Femur (tissue), 1 donor: ENCODE measurements at places on chromosomes 1 and 21.
A peak's percentile ranks its signal among the peaks of the same experiment; 100 is the strongest.

- peak; percentile 80 for DNase-seq
These were observed 10.7 kb downstream of the EPHA2 start for GRCh38 chr1:16145030-16145661.

DNA sequence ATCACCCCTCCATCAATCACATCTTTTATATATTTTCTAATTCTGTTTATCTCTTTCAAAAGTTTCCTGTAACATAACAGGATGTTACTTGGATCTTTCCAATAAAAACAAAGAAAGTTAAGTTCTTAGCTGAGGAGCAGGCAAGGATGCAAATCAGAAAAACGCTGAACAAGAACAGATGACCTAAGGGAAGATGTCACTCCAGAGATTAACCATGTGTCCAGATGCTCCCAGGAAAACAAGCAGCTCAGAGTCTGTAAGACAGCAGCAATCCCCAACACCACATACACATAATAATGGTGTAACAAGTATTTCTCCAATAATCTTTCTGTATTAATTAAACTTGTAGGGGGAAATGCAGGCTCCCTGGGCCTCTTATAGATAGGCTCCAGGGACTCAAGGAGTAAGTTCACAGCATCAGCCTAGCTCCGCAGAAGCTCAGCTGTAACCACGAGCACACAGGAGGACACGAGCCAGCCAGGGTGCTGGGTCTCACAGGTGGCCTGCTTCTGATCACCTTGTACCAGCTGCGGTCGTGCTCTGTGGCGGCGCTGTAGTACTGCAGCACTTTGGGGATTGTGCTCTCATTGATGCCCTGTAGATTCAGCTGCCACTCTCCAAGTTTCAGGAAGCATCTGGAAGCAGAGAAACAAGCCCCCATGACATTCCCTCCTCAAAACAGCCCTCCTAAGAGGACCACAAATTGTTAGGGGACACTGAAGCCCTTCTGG is 33.1 kb upstream of the EXOSC10 start:
- no peak for DNase-seq

GRCh38 chr1:30023339-30024022 is 699.9 kb downstream of the MATN1 start:
- DNase-seq: no peak

DNA sequence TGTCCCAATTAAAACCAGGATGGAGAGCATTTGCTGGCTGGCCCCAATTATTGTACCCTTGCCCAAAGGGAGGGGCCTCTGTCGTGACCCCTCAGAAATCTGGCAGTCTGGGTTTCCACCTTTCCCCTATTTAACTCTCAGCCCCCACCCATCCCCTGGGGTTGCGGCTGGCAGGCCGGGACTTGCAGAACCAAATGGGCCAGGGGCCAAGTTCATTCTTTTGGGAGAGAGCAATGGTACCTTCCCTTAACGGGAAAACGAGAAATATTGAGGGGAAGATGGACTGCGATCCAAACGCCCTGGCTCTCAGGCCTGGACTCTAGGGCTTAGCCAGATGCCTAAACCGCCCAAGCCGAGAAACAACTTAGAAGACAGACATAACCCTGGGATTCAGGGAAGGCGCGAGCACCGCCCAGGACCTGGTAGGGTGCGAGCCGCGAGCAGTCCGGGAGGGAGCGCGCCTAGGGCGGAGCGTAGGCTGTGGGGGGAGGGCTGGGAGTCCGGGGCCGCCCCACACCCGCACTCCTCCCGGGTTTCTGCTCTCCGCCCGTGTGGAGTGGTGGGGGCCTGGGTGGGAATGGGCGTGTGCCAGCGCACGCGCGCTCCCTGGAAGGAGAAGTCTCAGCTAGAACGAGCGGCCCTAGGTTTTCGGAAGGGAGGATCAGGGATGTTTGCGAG is at the start of gene SLC27A3:
TSS of gene SLC27A3 (plus strand) at position 628 of the 678 bp plus-strand sequence. CDS start 91 bp downstream, outside the sequence.
- DNase-seq: peak; percentile 91

GRCh38 chr1:200925831-200926230 is 31.1 kb downstream of the INAVA start:
- DNase-seq: no peak

DNA sequence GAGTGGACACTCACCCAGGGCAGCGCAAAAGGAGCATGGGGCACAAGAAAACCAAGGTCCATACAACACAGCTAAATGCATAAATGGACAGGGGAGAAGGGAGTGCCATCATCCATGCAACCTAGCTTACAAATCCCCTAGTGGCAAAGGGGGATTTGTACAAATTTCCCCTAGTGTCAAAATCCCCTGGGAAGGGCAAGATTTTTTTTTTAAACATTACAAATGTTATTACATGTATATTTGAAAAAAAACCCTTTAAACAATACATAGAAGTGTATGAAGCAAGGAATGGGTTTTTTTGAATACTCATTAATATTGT is 89.6 kb upstream of the IVNS1ABP start:
- DNase-seq: no peak

DNA sequence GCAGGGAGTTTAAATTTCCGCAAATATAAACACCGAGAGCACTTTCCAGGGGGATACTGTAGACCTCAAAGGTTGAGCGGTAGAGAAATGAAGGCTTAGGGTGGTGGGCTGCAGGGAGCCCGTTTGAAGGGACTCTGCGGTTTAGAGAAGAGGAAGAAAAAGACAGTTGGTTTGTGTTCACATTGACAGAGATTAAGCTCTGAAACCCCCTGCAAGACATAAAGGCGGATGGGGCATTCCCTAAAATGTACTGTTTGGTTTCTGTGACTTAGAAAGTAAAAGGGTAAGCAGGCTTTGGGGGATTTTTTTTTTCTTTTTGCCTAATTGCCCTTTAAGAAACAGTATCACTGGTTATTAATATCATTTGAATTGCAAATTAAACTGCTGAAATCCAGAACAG is 1.3 kb downstream of the KAZN start:
- no peak for DNase-seq

DNA sequence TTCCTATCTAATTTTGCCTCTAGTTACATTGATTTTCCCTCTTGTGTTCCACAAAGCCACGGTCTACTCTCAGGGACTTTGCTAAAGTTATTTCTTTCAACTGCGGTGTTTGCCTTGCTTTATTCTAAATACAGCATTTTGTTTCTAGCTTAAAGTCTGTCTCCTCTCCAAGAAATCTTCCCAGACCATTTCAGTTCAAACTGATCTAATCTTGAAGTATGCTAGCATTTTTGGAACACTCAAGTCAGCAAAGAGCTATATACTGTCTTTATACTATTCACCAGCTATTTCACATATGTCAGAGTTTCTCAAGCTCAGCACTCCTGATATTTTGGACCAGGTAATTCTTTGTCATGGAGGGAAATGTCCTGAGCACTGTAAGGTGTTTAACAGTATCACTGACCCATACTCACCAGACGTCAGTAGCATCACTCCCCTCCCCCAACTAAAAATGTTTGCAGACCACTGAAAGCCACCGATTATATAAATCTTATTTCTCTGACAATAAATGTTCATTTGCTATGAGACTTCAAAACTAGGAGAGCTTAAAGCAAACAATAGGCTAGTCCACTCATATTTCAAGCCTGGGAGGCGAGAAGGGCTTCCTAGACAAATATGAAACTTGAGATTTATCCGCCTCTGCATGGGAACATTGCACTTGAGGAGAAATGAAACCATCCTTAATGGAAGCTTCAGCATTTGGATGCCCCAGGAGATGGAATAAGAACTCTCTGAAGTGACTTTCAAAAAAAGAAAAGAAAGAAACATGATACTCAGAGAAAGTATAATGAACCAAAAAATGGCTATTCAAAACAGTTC is 81.1 kb downstream of the KIAA0319L start:
- DNase-seq: no peak

GRCh38 chr1:37930246-37931101 is 16.4 kb downstream of the INPP5B start:
- no peak for DNase-seq

DNA sequence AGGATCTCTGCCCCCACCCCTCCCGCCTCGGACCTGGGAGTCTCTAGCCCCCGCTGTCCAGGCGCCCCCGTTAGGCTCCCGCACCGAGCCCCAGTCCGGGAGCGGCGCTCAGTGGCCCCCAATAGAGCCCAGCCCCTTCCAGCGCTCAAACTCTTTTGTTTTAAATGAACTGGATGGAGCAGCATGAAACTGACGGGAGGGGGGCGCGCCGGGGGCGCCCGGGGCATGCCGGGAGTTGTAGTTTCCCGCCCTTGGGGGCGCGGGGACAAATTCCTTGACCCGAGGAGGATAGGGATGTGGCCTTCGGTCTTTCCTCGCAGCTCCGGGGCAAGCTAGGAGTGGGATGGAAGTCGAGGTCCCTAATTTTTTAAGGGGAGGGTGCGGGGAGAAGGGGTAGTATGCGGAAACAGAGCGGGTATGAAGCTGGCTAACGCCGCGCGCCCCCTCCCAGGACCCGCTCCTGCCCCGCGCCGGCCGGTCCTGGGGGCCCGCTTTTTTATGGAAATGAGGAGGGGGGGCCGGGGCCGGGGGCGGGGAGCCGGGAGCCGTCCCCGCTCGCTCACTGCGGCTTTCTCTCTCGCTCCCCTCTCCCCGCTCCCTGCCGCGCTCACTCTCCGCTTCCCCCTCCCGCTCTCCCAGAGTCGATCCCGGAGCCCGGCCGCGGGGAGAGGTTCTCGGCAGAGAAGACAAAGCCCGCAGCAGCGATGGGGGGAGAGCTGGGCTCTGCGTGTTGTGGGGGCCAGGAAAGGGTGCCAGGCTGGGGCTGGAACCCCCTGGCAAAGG is at the start of gene MEX3A:
TSS of gene MEX3A (minus strand) at position 157 of the 783 bp plus-strand sequence. CDS start 467 bp downstream, outside the sequence.
- peak; percentile 95 for DNase-seq

DNA sequence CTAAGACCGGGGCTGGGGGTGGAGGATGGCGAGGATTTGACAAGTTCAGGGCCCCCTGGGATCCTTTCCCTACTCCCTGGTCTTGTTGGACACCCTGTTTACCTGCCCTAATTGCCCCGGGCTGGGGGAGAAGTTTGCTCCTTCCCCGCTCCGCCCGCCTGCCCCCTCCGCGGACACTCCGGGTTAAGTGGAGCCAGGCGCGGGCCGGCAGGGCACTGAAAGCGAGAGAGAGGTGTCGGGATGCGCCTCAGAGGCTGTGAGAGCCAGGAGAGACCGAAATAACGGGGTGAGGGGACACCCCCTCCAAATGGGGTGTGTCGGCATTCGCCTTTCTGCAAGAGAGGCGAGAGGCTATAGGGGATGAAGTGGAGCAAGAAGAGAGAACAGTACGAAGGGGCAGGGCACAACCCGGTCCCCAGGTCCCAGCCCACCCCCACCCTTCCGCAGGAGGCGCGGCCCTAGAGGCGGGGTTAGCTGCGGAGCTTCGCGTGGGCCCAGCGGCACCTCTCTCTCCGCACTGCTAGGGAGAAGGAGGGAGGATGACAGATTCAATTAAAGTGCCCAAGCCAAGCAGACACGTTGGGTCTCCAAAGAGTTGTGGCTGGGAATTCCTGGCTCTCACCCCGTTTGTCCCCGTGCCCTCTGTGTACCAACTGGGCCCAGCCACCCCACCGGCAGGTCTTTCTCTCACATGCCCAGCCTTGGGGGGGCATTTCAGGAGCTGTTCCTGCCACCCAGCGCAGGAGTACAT is 3.8 kb downstream of the EFNA3 start:
- no peak for DNase-seq

DNA sequence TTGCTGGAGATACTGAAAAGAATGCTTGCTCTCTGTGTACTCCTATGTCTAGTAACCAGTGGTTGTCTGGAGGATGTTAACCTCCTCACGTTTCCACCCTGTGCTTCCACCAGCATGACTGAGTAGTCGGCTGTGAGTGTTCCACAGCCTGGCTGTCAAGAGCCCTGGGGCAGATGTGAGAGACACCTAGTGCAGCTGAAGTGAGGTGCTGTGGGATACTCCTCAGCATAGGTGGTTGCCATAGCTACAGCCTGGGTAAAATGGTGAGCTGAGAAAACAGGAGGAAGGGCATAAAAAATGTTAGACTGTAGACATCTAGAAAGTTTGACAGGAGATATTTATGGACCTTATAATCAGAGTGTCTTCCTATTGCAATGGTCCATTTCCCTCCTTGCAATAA is 15.8 kb downstream of the IVL start:
- no peak for DNase-seq

DNA sequence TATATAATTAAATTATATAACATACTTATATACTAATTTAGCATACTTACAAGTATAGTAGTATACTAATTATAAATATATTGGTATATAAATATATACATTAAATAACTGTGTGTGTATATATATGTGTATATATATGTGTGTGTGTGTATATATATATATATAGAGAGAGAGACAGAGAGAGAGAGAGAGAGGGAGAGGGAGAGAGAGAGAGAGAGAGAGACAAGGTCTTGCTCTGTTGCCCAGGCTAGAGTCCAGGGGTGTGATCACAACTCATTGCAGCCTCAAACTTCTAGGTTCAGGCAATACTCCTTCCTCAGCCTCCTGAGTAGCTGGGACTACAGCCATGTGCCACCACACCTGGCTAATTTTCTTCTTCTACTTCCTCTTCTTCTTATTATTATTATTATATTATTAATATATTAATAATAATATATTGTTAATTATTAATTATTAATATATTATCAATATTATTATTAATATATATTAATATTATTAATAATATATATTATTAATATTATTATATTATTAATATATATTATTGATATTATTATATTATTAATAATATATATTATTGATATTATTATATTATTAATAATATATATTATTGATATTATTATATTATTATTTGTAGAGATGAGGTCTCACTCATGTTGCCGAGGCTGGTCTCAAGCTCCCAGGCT is 185.5 kb downstream of the CRB1 start:
- no peak for DNase-seq

DNA sequence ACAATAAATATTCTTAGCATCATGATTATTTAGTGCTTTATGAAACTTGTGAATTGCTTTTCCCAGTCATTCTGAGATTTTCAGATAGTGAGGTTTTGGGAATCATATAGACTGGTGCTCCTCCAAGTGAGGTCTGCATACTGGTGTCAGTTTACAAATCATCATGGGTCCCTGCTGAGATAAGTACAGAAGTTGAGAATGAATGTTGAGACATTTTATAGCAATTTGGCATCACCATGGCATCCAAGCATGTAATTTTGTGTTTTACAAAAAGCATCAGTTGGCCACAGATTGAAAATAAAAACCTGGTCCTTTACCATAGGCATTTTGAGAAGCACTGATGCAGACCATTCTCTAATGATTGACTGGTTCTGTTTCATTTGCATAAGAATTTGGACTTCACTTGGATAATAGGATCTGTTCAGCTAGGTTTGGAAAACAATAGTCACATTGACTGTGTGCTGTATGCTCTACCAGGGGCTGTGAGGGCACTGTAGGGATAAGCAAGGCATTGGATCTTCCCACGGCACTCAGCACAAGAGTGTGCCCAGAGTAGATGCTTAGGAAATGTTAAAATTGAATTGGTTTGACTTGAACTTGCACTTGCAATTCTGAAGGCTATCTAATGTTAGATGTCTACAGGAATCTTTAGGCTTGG is 79.0 kb upstream of the JUN start:
- no peak for DNase-seq
